Stimulated activated CD4-positive, alpha-beta T cell treated with anti-CD3 and anti-CD28 coated beads, Interleukin-2, amount 100 ng/mL, for 4 hours (primary cell): ENCODE measurements at places on chromosomes 7 and 10.

- no peak for DNase-seq
Measured at GRCh38 chr10:125284875-125285597, 124.7 kb upstream of the CTBP2 start.

GRCh38 chr10:3493621-3494020 is 291.4 kb downstream of the KLF6 start:
- DNase-seq: no peak

DNA sequence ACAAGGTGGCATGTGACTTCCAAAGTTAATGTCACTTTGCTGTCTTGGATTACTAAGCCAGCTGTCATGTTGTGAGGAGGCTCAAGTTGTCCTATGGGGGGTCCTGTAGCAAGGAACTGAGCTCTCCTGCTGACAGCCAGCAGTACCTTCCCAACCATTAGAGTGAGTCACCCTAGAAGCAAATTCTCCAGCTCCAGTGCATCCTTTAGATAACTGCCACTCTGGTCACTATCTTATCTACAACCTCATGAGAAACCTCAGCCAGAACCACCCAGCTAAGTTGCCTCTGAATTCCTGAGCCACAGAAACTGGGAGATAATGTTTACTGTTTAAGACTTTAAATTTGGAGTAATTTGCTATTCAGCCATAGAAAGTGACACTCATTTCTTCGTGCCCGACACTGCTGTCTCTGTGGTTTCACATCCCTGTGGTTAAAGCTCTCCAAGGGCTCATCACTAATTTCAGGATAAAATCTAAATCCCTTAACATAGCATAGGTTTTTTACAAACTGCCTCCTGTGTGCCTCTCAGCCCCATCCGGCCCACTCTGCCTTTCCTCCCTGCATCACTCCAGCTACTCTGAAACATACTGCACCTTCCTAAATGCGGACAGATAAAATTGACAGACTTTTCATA is 83.5 kb downstream of the PRR15 start:
- no peak for DNase-seq

- no peak for DNase-seq
Measured at GRCh38 chr10:80453056-80453841, 861 bp upstream of the TSPAN14 start.

DNA sequence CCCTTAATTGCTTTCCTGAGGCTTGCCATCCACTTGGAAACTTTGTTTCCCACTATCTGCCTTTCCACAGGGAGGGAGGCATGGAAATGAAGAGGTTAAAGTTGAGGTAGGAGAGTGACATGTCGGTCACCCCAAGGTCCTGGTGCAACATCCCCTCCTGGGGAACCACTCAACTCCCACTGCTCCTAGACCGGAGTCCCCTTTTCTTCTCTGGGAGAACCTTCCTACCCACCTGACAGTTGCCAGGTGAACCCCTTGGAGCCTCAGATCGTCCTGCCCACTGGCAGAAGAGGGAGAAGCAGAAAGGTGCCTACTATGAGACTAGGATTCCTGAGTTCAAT is 21.7 kb downstream of the IMPDH1 start:
- no peak for DNase-seq

- DNase-seq: no peak
Measured at GRCh38 chr7:30975256-30975899, 11.6 kb downstream of the GHRHR start.

- no peak for DNase-seq
Measured at GRCh38 chr10:95404864-95405263, 114.1 kb upstream of the PDLIM1 start.
